Activated CD4-positive, alpha-beta T cell treated with anti-CD3 and anti-CD28 coated beads, Interleukin-2, amount 50 U/mL, for 1 hour (primary cell): ENCODE measurements at places on chromosomes 13 and 19.

DNA sequence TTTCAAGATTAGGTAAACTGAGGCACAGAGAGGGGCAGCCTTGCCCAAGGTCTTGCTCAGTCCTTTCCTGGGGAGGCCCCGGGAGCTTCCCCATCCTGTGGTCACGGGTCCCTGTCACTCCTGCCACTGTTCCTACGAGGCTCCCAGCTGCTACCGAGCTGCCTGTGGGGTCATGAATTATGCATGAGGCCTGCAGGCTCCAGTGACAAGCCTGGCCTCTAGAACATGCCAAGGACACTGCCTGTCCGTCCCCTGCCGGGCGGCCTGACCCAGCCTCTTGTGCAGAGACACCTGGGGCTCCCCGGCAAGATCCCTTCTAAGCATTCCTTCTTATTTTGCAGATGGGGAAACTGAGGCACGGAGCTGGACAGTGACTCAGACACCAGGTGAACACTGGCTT, 2.7 kb downstream of the FCHO1 start:
- no peak for DNase-seq

GRCh38 chr13:24680258-24680920, at the start of gene ATP12A:
Gene ATP12A, plus strand, starts transcription at chr13:24680408. Its CDS starts 336 bp downstream, at chr13:24680744.
- DNase-seq = peak; percentile 12

- no peak for DNase-seq
Measured at GRCh38 chr19:709965-710571, 1.3 kb downstream of the PALM start.

DNA sequence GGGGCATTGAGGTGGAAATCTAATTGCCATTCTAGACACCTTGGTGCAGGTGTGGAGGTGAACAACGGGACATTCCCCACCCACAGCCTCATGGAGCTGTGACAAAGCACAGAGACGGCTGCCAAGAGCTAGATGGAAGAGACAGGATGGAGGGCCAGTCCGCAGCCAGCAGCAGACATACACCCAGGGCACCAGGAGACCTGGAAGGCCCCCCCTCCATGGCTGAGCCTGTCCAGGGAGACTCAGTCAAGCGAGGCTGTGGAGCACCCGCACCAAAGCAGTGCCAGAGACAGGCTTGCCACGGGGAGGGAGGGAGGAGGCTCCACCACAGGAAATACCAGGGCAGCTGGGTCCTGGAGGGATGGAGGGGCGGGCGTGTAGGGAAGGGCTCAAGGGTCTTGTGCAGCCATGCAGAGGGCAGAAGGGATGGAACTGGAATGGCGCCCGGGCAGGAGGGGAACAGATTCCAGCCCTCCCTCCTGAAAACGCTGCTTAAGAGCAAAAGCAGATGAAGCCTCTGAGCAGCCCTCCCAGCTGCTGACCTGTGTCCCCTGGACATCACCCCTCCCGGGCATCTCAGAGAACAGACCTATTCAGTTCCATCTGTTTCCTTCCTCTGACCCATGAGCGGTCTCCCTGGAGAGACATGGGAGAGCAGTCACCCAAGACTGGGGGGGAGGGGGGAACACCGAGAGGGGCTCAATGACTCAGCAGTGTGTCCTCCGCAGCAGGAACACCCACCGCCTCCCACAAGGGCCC, 14.4 kb downstream of the EPS15L1 start:
- no peak for DNase-seq

DNA sequence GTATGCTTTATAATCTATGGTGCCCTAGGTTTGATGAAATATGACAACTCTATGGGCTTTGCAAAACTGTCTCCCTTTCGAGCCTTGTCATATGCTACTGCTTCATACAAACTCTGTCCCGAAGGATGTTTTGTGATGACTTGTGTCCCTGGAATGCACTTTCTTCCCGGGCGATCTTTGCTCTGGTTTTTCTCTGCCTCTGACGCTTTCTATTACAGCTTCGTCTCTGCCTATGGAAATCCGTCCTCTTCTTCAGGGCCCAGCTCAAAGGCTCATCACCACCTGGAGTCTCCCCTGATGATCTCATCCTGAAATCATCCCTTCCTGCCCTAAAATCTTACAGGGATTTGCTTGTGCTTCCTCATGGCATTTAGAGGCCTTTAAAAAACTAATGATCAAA, 191.5 kb upstream of the KL start:
- DNase-seq = no peak

- peak; percentile 62 for DNase-seq
Measured at GRCh38 chr13:95834134-95834765, 157.3 kb downstream of the DNAJC3 start.

DNA sequence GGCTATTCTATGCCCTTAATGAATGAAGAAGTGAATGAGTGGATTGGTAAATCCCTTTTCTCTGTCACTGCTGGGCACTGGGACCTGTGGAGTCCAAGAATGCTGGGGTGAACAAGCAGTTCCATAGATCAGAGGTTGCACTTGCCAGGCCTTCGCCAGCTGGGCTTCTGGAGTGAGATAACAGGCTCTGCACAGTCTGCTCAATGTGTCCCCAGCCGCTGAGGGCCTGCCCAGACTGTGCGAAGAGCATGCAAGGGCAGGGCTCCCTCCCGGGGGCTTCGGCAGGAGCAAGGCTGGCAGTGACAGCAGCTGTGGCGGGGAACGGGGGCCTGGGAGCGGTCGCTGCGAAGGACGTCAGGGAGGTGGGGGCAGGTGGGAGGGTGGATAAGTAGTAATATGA, 51.3 kb downstream of the ZNF536 start:
- DNase-seq = no peak

GRCh38 chr19:28520998-28521568, 691.9 kb downstream of the UQCRFS1 start:
- no peak for DNase-seq

DNA sequence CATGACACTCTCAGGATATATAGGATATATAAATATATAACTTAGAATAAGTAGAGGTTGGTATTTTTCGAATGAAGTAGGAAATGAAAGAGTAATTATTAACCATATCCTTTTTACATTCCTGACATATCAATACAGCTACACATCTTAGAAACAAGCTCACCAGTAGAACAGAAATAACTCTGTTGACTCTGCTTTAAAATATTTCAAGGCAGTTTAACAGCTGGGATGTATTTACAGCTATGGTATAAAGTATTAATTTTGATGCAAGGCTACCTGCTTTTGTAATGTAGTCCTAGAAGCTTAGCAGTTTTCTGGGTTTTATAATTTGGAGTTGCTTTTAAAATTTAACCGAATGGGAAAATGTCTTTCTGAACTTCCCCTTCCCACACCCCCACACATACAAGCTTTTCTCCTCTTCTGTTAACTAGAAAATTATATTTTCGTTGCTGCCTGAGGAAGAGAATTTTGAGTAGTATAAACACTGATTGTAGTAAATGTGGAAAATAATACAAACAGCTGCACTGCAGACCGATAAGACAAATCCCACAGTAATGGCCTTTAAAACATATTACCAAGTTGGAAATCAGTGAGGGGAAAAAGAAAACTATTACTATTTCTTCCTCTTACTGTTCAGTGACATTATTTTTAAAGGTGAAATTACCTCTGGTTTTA, 147.7 kb downstream of the GGACT start:
- DNase-seq = no peak

DNA sequence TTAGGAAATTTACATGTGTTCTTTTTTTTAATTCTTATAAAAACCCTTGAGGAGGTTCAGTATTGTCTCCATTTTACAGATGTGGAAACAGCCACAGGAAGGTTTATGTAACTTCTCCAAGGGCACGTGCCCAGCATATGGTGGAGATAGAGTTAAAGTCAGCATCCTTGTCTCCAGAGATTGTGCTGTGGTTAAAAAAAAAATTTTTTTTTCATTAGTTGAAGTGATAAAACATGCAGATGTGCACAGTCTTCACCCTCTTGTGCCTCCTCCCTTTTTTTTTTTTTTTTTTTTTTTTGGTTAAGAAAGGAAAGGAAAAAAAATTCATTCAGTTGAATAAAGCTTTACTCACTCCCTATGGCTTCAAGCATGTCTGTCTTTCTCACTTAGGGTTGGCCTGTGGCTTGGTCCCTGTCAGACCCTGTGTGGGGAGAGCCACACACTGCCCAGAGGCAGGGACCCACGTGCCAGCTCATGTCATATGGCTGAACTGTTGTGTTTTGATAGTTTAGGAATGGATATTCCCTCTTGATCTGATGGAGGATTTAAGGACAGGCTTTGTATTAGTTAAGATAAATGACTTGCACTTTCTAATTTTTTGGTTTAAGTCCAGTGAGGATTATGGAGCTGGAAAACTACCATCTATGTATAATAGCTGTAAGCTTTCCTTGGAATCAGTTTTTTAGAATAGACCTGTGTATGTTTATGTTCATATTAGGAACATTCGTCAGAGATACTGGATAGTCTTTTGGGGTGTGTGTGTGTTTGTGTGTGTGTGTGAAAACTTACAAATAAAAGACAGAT, 19.3 kb downstream of the RNASEH2B start:
- DNase-seq = no peak

DNA sequence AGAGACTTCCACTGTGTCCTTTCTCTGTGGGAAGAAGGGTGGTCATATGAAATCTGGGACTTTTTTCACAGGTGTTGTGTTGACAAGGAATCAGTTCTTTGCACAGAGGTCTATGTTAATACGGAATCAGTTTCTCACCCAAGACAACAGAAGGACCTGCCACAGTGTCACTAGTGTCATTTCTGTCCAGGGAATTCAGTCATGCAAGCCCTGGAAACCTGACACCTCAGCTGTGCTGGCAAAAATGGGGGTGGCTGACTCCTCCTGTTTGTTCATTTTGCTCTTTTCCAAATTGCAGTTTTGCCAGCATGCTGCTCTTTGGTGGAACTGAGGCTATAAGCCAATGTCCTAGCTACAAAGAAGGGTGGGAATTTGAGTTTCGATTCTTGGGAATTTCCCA, 49.8 kb upstream of the ESD start:
- no peak for DNase-seq

GRCh38 chr13:34153428-34154180, 335.7 kb downstream of the RFC3 start:
- DNase-seq = no peak

GRCh38 chr13:40261947-40262346, 404.5 kb downstream of the FOXO1 start:
- DNase-seq = no peak

- DNase-seq = no peak
Measured at GRCh38 chr19:49458567-49458903, 5.5 kb downstream of the ALDH16A1 start.

DNA sequence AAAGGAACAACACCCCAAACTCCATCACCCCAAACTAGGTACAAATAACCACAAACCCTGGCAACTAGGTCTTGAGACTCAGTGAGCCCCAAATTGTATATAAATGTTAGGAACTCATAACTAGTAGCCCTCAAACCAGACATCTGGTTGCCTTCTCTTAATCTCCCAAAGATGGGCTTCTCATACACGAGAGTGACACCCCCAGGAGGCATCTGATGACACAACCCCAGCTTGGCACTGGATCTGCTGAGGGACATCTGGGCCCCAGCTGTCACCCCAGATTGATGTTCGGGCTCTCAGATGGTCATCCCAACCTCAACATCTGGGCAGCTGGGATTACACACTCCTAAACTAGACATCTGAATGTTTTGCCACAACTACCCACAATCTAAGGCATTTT, 14.8 kb downstream of the RABAC1 start:
- no peak for DNase-seq

DNA sequence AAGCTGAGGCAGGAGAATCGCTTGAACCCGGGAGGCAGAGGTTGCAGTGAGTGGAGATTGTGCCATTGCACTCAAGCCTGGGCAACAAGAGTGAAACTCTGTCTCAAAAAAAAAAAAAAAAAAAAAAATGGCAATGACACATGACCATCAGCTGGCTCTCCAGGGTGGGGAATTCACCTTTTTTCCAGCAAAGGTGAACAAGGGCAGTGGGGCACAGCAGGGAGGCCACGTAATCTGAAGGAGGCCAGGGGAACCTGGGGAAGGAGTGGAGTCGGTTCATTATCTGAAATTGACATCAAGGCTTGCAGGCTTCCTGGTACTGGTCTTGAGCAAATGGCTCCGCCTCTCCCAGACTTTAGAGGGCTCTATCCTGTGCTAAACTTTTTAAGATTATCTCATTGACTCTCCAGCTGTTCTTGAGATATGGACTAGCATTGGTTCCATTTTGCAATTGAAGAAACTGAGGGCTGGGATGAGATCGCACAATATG, 28.1 kb downstream of the KEAP1 start:
- no peak for DNase-seq

GRCh38 chr19:39542206-39542605, 2.2 kb upstream of the EID2 start:
- no peak for DNase-seq

- no peak for DNase-seq
Measured at GRCh38 chr13:39887387-39887786, 231.9 kb downstream of the COG6 start.

DNA sequence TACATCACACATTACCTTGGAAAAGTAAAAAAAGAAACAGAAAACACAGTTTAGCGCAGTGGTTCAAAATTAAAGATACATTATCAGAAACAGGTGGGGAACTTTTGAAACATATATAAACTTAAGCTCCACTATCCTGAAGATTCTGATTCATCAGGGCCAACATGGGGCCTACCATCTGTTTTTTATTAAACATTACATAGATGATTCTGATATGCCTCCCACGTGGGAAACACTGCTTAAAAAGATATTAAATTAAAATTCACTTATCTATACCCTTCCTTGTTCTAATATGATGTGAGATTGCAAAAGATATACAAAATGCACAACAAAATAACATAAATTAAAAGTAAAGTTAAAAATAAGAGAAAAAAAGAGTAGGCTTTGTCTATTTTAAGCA, 125.0 kb downstream of the VWA8 start:
- DNase-seq = no peak

GRCh38 chr19:42281827-42282762, 13.0 kb downstream of the CIC start:
- DNase-seq = no peak

DNA sequence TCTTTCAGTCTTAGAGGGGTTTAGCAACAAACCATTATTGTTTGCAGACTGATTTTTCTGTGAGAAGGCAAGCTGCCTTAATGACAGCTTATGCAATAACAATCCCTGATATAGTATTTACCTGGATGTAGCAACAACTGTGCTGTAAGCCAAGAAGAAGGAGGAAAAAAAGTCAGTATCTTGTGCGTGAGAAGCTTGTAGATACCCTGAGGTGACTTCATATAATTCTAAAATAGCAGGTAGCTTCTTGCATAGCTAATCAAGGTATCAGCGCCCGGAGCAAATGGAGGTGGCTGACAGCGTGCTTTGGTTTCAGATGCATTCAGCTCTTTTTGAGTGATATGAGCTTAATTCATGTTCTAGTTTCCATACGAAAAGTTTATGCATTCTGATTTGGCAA, 309.8 kb downstream of the KLF5 start:
- no peak for DNase-seq

DNA sequence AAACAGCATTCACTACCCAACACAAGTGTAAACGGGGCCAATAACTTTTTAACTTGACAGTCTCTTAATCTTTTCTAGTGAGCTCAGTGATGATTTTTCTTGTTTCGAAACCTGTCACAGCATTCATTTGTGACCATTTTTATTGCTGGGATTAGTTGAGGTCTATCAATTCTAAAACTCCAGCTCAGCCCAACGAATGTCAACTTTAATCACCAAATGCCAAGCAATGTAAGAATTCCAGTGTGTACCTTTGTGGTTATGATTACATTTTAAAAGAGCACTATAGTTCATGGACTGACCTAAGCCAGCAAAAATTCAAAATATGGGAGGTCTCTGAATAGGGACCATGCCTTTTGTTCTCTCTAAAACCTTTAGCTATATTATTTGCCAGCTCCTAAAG, 694.3 kb upstream of the SGCG start:
- DNase-seq = no peak
